ENCODE measurements at places on chromosomes 5 and 9.

GRCh38 chr5:118533156-118533555 is 455.2 kb downstream of the DTWD2 start:
- no peaks in the 10 kb centered on the region for H3K27me3 ChIP-seq
- H3K4me3 ChIP-seq = no peak overlapping the region
- no peaks in the 10 kb centered on the region for H3K36me3 ChIP-seq
- no peak for DNase-seq
- no peak overlapping the region for H3K27ac ChIP-seq

DNA sequence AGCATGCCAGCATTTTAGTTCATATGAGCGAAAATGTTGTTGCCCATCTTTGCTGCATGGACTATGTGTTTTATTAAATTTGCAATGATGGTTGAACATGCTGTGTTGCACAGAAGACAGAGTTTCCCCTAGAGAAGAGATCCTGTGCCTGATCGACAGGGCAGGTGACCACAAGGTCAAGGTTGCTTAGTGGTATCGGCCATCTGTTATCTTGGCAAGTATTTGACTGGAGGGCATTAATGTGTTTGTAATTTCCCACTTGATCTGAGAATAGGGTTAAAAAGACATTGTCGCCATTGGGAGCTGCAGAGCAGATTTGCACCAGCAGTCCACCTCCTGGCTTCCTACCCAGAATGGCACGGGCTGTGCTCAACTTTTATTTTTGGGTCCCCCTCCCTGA is 1523.6 kb upstream of the WWC1 start:
- no peaks in the 10 kb centered on the region for H3K36me3 ChIP-seq
- H3K4me3 ChIP-seq = no peak overlapping the region
- no peaks in the 10 kb centered on the region for H3K4me1 ChIP-seq
- DNase-seq = no peak
- no peaks in the 10 kb centered on the region for H3K27me3 ChIP-seq

DNA sequence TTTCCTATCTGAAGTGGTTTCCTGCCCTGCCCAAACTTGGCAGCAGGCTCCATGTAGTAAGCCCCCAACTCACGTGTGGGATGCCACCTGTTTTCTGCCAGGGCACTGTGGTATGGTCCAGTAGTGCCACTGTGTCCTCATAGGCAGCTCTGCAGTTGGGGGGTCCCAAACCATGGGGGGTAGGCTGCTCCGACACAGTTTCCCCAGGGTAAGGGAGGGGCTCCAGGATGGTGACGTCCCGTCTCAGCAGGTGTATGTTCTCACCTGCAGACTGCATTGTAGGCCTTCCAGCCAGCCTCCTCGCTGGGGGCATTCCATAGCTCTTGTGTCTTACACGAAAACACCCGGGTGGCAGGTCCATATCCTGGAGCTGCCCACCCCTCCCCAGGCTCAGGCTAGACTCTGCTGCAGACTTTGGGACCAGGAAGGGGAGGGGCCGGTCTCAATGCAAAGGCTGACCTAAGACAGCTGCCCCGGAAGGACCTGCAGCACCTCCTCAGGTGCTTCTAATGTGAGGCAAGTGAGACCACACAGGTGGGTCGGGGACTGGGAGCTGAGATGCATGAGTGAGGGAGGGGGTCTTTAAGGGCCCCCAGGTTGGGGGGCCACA is 330.5 kb upstream of the IRX4 start:
- H3K4me3 ChIP-seq = no peak overlapping the region
- no peak overlapping the region for H3K27ac ChIP-seq
- DNase-seq = no peak

GRCh38 chr9:111926421-111926875 is 29.8 kb downstream of the UGCG start:
- H3K4me3 ChIP-seq = peak overlapping the region; percentile 47
- H3K27me3 ChIP-seq = no peaks in the 10 kb centered on the region
- H3K27ac ChIP-seq = peak overlapping the region; percentile 86
- peak; percentile 73 for DNase-seq
- peaks cover 34% of the 10 kb centered on the region for H3K36me3 ChIP-seq

- H3K4me1 ChIP-seq = no peaks in the 10 kb centered on the region
- no peak overlapping the region for H3K27ac ChIP-seq
- no peak overlapping the region for H3K4me3 ChIP-seq
- no peaks in the 10 kb centered on the region for H3K36me3 ChIP-seq
Observed at GRCh38 chr5:133704411-133704810, 92.1 kb upstream of the FSTL4 start.

- peaks cover 6% of the 10 kb centered on the region for H3K4me1 ChIP-seq
- no peak overlapping the region for H3K4me3 ChIP-seq
- peaks cover 7% of the 10 kb centered on the region for H3K36me3 ChIP-seq
- H3K27me3 ChIP-seq = no peaks in the 10 kb centered on the region
- DNase-seq = no peak
Observed at GRCh38 chr5:143116814-143117213, 286.7 kb downstream of the NR3C1 start.
